Endothelial cell (in vitro differentiated cells): ENCODE measurements at places on chromosomes 1 and 21. TPM values are rescaled to one million over a fixed set of nuclear protein-coding genes. Genes with fewer than 3 reads are reported as not detected.

LEFTY1 gene
- 0.28 TPM for total RNA-seq

SYNC gene
- 0.49 TPM for total RNA-seq

HRNR gene
- not detected for total RNA-seq

AKIRIN1 gene
- 81.3 TPM for total RNA-seq

DNA sequence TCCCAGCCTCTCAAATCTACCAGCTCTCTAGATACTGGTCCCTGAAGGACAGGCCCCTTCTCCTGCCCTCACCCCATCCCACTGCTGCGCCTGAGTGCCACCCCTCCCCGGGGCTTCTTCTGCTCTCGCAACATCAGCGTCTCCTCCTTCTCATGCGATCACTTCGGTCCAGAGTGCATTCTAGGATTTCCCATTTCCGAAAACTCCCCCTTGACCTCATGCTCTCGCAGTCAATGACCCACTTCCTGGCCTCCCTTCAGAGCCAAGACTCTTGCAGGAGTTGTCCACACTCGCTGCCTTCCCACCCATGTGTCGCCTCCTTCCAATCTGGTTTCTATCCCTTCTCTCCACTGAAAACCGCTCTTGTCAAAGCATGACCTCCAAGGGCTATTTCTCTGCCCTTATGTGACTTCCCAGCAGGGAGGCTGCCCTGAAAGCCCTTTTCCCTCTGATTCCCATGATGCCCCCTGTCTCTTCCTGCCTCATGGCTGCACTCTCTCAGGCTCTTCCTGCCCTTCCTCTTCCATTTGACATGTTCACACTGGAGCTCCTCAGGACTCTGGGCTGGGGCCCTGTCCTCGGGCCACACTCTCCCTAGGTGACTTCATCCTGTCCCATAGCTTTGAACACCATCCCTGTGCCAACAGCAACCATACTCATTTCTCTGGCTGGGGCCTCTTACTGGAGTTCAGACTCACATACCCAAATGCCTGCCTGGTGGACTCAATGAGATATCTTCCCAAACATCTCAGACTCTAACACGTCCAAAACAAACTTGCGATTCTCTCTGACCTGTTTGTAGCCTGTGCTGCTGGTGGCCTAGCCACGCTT, 46.0 kb downstream of the LDLRAD2 start:
- peak overlapping the region; percentile 60 for H3K4me3 ChIP-seq
- H3K27ac ChIP-seq = peak overlapping the region; percentile 58
- H3K27me3 ChIP-seq = peaks cover 40% of the 10 kb centered on the region
- H3K36me3 ChIP-seq = peaks cover 51% of the 10 kb centered on the region
- H3K4me1 ChIP-seq = peaks cover 3% of the 10 kb centered on the region

GRCh38 chr21:35189077-35189863, 140.2 kb upstream of the RUNX1 start:
- peaks cover 4% of the 10 kb centered on the region for H3K4me1 ChIP-seq
- H3K4me3 ChIP-seq = no peak overlapping the region
- no peak overlapping the region for H3K27ac ChIP-seq
- peaks cover 3% of the 10 kb centered on the region for H3K27me3 ChIP-seq
- DNase-seq = no peak

GRCh38 chr1:234893725-234894630, 234.7 kb downstream of the TOMM20 start:
- peak overlapping the region; percentile 34 for H3K27ac ChIP-seq
- H3K4me3 ChIP-seq = no peak overlapping the region
- no peak for DNase-seq
- H3K4me1 ChIP-seq = peaks cover 17% of the 10 kb centered on the region
- H3K27me3 ChIP-seq = peaks cover 12% of the 10 kb centered on the region

DNA sequence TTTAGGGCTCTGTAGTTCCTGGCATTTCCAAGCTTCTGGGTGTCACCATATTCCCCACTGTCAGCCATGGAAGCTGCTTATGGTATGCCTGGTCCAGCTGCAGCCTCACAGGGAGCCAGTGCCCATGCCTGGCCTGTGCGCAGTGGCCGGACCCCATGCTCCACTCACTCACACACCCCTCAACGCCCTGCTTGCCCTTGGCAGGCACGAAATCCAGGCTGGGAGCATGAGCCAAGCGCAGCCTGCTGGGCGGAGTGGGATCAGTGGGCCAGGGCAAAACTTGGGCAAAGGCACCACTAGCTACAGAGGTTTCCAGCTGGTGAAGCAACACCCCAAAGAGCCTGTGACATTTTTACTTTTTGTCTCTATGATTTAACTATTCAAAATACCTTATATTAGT, 520.4 kb downstream of the RWDD3 start:
- H3K36me3 ChIP-seq = no peaks in the 10 kb centered on the region
- peaks cover 3% of the 10 kb centered on the region for H3K27me3 ChIP-seq
- DNase-seq = no peak
- H3K4me1 ChIP-seq = no peaks in the 10 kb centered on the region

- no peak for DNase-seq
- no peak overlapping the region for H3K4me3 ChIP-seq
- H3K4me1 ChIP-seq = peaks cover 10% of the 10 kb centered on the region
- no peak overlapping the region for H3K27ac ChIP-seq
- H3K27me3 ChIP-seq = no peaks in the 10 kb centered on the region
Measured at GRCh38 chr1:161781995-161782394, 15.9 kb downstream of the ATF6 start.

GRCh38 chr1:227543283-227544066, 19.9 kb upstream of the ZNF678 start:
- no peak overlapping the region for H3K27ac ChIP-seq
- peaks cover 4% of the 10 kb centered on the region for H3K4me1 ChIP-seq
- H3K36me3 ChIP-seq = peaks cover 12% of the 10 kb centered on the region

GRCh38 chr21:23686737-23687523, 1920.4 kb downstream of the MRPL39 start:
- H3K4me1 ChIP-seq = peaks cover 6% of the 10 kb centered on the region
- H3K36me3 ChIP-seq = no peaks in the 10 kb centered on the region
- H3K4me3 ChIP-seq = no peak overlapping the region

DNA sequence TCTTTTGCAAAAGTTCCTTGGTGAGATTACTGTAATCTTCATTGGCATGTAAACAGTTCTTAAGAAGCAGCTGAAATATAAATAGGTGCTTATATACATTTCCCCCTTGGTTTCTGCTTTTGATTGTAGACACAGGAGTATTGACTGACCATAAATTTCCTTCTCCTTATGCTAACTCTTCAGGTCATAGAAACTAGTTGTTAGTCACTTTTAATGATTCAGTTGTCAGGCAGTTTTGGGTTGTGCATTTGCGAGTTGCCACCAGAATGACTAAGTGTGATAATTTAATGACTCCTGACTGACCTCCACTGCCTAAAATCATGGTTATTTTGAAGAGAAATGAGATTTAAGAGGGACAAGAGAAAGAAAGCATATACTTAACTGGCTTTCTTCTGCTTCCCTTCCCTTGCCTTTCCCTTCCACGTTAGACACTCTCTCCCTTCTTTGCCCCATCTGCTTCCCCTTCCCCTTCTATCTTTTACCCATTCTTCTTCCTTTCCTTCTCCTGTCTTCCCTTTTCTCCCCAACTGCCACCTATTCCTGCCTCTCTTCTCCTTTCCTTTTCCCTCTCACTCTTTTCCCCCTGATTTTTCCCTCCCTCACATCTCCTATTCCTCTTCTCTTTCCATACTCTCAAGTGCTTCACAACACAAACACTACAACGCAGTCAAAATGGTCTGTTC, 12.3 kb downstream of the ZMPSTE24 start:
- DNase-seq = no peak
- H3K27ac ChIP-seq = no peak overlapping the region
- H3K36me3 ChIP-seq = peaks cover 22% of the 10 kb centered on the region
- H3K4me3 ChIP-seq = peak overlapping the region; percentile 54
- no peaks in the 10 kb centered on the region for H3K27me3 ChIP-seq

GRCh38 chr1:209601809-209602657, 18.5 kb downstream of the CAMK1G start:
- H3K4me3 ChIP-seq = no peak overlapping the region
- H3K27me3 ChIP-seq = peaks cover 2% of the 10 kb centered on the region
- peak; percentile 49 for DNase-seq
- no peaks in the 10 kb centered on the region for H3K36me3 ChIP-seq
- H3K4me1 ChIP-seq = peaks cover 11% of the 10 kb centered on the region

DNA sequence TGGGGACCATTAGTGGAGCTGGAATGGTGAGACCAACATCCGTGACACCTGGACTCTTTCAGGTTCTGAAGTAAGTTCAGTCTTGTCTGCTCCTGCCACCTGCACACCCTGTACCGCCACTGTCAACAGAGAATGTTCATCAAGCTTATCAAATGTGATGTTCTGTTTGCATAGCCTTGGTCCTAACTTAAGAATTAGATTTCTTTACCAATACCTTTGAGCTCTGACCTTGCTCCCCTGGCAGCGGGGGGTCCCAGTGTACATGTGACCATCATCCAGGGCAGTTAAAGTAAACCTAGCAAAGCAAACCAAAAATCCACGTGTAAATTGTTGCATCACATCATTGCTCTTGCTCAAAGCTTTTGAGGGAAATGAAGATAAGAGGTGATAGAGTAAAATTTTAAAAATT, 14.5 kb downstream of the SLC25A33 start:
- peaks cover 4% of the 10 kb centered on the region for H3K4me1 ChIP-seq
- no peak overlapping the region for H3K27ac ChIP-seq
- no peak overlapping the region for H3K4me3 ChIP-seq
- peaks cover 5% of the 10 kb centered on the region for H3K27me3 ChIP-seq
- no peak for DNase-seq
- peaks cover 17% of the 10 kb centered on the region for H3K36me3 ChIP-seq

- no peaks in the 10 kb centered on the region for H3K36me3 ChIP-seq
- H3K4me1 ChIP-seq = peaks cover 27% of the 10 kb centered on the region
Measured at GRCh38 chr1:54287801-54288211, 87.8 kb downstream of the MRPL37 start.
